ENCODE measurements at places on chromosomes 2 and 18.
A peak's percentile ranks its signal among the peaks of the same experiment; 100 is the strongest.

- peaks cover 25% of the 10 kb centered on the region for H3K36me3 ChIP-seq
- no peak overlapping the region for H3K4me3 ChIP-seq
- peaks cover 6% of the 10 kb centered on the region for H3K4me1 ChIP-seq
- H3K27ac ChIP-seq = no peak overlapping the region
- H3K27me3 ChIP-seq = no peaks in the 10 kb centered on the region
Observed at GRCh38 chr2:190277234-190278112, 42.2 kb downstream of the HIBCH start.

DNA sequence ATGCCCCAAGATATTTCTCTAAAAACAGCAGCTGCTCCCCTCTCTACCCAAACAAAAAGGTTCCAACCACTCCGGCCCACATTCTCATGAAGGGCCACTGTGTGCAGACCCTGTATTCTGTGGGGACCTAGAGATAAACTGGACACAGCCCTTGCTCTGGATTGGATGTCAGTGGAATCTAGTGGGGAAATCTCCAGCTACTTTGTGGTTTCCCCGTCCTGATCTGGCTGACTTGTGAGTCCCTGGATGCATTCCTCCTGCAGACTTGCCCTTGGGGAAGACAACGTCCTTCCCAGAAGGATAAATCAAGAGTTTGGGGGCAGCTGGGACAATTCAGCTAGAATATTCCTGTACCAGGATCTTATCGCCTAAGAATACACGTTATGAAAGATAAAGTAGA is 151.1 kb downstream of the FSHR start:
- H3K4me3 ChIP-seq = no peak overlapping the region
- H3K4me1 ChIP-seq = no peaks in the 10 kb centered on the region
- no peaks in the 10 kb centered on the region for H3K27me3 ChIP-seq
- H3K27ac ChIP-seq = no peak overlapping the region
- H3K36me3 ChIP-seq = no peaks in the 10 kb centered on the region

DNA sequence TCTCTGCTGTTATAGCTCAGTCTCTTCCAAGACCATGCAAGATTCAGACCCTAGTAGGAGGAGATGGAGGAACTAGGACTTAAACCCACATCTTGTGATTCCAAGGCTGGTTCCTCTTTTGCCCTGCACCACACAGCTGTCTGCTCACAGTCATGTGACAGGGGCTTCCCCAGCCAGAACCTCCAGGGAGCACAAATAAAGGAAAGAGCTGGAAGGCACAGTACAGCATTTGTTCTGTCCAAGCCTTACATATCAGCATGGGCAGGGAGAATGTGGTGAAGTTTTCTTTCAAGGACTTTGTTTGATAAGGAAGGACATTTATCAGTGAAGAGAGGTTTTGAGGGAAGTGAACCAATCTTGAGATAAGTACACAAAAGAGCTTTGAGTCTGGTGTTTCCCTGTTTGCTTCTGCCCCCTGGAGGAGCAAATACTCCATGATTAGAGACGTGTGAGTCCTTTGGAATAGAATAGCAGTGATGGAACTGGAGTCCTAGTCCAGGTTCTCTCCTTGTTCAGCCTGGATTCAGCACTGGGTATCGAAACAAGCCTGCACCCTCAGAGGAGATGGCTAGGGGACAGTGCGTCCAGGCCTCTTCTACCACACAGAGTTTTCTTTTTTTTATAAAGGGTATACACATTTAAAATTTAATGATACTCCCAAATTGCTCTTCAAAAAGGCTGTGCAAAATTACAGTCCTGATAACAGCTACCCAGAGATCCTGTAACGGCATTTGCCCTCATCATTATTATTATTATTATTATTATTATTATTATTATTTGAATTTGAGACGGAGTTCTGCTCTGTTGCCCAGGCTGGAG is 24.6 kb upstream of the CASP10 start:
- peaks cover 98% of the 10 kb centered on the region for H3K36me3 ChIP-seq
- no peak overlapping the region for H3K4me3 ChIP-seq
- peak; percentile 75 for DNase-seq
- H3K27ac ChIP-seq = peak overlapping the region; percentile 50

DNA sequence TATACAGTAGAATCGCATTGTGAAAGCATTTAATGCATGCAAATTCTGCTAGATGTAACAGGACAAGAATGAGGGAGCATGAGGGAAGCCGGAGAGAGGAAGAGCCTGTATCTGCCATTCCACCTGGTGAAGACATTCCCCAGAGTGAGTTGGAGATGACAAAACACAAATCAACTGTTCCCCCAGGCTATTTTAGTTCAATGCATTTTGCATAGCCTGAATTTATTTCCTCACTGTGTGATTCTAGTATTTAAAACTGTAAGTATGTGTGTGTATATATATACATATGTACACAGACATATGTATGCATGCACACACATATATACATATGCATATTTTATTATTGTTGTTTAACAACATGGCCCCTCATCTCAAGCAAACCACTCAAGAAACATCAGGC is 54.7 kb downstream of the CCDC68 start:
- H3K36me3 ChIP-seq = peaks cover 16% of the 10 kb centered on the region
- no peak for DNase-seq
- no peaks in the 10 kb centered on the region for H3K27me3 ChIP-seq
- H3K4me1 ChIP-seq = no peaks in the 10 kb centered on the region
- no peak overlapping the region for H3K4me3 ChIP-seq

DNA sequence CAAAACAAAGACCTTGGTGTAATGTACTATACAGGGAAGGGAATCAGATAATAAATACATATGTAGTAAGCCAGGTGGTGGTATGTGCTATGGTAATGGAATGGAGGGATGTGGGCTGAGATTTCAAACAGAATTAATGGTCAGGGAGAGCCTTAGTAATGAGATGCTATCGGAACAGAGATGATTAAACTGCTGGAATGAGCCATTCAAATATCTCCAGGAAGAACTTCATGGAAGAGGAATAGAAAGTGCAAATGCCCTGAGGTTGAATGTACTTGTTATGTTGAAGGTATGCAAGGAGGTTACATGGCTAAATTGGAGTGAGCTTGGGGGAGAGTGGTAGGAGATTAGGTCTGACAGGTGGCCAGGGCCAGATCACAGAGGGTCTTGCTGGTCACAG is 5.1 kb downstream of the SERPINB11 start:
- H3K36me3 ChIP-seq = no peaks in the 10 kb centered on the region
- no peak overlapping the region for H3K27ac ChIP-seq
- H3K4me1 ChIP-seq = no peaks in the 10 kb centered on the region
- H3K27me3 ChIP-seq = no peaks in the 10 kb centered on the region

GRCh38 chr2:64086347-64087082 is 57.7 kb downstream of the PELI1 start:
- H3K4me3 ChIP-seq = no peak overlapping the region
- H3K4me1 ChIP-seq = no peaks in the 10 kb centered on the region
- no peaks in the 10 kb centered on the region for H3K27me3 ChIP-seq
- no peak overlapping the region for H3K27ac ChIP-seq
- DNase-seq = no peak

DNA sequence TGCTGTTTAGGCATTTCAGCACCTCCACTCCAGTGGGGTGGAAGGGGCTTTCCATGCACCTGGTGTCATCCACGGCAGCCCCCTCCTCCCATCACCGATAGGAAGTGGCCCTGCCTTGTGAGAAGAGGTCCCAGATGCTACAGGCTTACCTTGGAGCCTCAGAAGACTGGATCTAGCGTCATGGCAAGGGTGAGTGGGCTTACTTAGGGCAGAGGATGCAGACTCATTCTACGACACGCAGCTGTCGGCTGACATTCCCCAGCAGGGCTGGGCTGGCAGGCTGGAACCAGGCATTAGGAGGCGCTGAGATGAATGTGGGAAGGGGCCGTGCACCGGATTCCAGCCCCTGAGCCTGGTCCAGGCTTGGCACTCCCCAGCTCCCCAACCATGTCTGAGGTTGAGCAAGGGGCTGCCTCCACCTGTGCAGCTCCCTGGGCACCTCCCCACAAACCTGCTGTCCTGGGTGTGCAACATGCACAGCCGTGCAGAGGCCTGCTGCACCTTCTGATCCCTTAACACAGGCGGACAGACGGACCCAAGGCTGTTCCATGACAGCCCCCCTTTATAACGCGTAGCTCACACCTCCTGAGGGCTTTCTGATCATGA is 1.7 kb upstream of the PRLH start:
- H3K4me1 ChIP-seq = peaks cover under 1% of the 10 kb centered on the region
- no peaks in the 10 kb centered on the region for H3K36me3 ChIP-seq
- no peak overlapping the region for H3K4me3 ChIP-seq
- DNase-seq = no peak
- H3K27ac ChIP-seq = no peak overlapping the region

- peaks cover 61% of the 10 kb centered on the region for H3K36me3 ChIP-seq
- H3K27ac ChIP-seq = peak overlapping the region; percentile 3
- no peaks in the 10 kb centered on the region for H3K27me3 ChIP-seq
- no peak for DNase-seq
- no peak overlapping the region for H3K4me3 ChIP-seq
- H3K4me1 ChIP-seq = peaks cover 17% of the 10 kb centered on the region
Observed at GRCh38 chr2:102149243-102149642, 6.7 kb downstream of the IL1R1 start.

DNA sequence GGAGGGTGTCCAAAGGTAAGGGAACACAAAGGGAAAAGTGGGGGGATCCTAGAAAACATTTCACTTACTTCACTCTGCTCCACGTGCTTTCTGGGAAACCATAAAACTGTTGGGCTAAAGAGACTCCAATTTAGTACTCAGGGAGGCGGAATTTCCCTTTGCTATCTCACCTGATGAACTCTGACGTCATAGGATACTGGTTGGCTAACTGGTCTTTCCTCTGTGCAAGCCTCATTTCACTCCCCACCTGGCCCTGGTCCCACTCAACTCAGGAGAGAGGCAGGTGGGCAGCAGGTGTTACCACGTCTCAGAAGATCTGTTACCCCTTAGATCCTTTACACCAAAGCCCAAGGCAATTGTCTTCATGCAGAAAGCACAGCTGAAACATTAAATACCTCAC is 51.8 kb upstream of the PMAIP1 start:
- no peak for DNase-seq
- no peaks in the 10 kb centered on the region for H3K27me3 ChIP-seq
- no peaks in the 10 kb centered on the region for H3K36me3 ChIP-seq
- no peak overlapping the region for H3K27ac ChIP-seq

- DNase-seq = no peak
- H3K4me3 ChIP-seq = no peak overlapping the region
- no peak overlapping the region for H3K27ac ChIP-seq
- no peaks in the 10 kb centered on the region for H3K4me1 ChIP-seq
- no peaks in the 10 kb centered on the region for H3K27me3 ChIP-seq
Observed at GRCh38 chr2:158202161-158202815, 100.6 kb downstream of the UPP2 start.

DNA sequence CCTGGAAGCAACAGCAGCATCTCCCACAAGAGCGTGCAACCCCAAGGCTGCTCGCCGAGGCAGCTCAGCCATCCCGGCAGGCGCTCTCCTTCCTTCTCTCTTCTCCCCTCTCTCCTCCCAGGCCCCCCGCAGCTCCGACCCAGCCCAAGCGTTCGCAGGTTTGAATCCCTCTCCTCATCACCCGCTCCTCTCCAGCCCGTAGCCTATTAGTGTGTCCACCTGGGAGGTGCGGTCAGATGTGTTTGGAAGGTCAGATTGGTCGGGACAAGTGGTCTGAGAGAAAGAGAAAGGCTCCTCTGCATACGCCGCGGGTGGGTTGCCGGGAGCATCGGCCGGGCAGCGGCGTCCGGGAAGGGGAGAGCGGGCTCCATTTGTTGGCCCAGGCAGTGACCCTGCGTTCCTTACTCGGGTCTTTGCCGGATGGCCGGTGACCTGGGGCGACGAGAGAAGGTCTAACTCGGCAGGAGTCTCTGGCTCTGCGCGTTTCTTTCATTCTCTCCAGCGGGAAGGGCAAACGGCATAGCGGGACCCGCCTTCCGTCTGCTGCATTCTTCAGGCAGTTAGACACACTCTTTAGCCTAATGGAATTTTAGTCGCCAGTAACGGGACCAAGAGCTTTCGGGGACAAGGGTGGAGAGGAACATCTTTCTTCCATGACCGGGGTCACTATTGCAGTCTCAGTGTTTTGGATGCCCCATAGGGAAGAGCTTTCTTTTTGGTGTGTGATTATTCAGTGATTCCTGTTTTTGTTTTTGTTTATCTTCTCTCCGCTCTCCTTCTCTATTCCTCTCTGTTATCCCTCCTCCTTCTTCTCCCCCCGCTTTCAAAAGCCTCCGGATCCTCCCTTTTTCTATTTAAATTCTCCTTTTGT is 1.1 kb upstream of the TMEFF2 start:
- no peaks in the 10 kb centered on the region for H3K36me3 ChIP-seq
- no peak overlapping the region for H3K27ac ChIP-seq
- peaks cover 31% of the 10 kb centered on the region for H3K4me1 ChIP-seq
- DNase-seq = peak; percentile 25
- H3K4me3 ChIP-seq = peak overlapping the region; percentile 51
- H3K27me3 ChIP-seq = peaks cover 47% of the 10 kb centered on the region

DNA sequence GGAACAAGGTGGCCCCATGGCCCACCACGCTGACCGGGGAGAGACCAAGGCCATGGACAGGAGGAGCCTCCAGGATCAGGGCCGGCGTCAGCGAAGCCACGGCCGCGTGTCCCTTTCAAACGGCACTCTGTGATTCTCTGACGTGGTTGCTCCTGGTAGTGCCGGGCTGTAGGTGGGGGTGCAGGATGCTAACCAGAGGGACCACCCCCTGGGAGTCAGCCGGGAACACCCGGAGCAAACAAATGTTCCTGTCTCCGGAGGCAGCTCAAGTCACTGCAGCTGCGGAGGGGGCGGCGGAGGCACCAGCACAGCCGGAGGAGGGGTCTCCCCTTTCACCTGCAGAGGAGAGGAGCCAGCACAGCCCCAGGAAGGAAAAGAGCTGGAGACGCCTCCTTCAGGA is 750.6 kb upstream of the SALL3 start:
- no peak overlapping the region for H3K27ac ChIP-seq
- no peaks in the 10 kb centered on the region for H3K4me1 ChIP-seq
- no peaks in the 10 kb centered on the region for H3K27me3 ChIP-seq
